ENCODE measurements at places on chromosomes 3 and 15.

DNA sequence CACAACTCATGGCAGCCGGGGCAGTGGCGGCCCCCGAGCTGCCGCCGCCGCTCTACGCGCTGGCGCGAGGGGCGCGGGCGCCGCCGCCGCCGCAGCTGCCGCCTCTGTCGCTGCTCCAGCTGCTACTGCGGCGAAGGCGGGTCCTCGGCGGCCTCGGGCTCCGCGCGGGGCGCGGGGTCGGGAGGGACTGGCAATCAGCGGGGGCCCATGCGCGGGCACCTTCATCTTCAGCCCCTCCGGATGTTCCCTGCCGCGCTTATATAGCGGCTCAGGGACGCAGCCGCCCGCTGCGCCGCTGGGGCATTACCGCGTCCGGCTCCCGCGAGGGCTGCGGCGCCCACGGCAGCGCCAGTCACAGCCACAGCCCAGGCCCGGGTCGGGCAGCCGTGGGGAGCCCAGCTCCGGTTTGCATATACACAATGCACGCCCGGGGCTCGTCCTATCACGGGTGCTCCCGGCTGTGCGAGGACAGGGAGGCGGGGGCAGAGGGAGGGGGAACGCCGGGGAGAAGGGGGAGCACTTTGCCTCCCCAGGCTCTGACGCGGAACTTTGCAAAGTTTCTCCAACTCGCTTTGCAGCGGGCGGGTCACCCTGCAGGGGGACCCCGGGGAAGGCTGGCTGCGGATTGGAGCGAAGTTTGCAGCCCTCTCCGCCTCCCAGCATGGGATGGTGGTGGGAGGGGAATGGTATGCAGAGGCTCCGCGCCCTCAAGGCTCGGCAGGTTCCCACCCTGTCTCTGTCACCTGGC is at the start of gene VGLL3:
Gene VGLL3, minus strand, starts transcription at position 416 of the 748 bp plus-strand sequence. Its CDS starts 406 bp downstream, at position 10.
- DNase-seq = no peak

GRCh38 chr3:185103359-185104127 is 49.3 kb downstream of the C3orf70 start:
- no peak for DNase-seq

DNA sequence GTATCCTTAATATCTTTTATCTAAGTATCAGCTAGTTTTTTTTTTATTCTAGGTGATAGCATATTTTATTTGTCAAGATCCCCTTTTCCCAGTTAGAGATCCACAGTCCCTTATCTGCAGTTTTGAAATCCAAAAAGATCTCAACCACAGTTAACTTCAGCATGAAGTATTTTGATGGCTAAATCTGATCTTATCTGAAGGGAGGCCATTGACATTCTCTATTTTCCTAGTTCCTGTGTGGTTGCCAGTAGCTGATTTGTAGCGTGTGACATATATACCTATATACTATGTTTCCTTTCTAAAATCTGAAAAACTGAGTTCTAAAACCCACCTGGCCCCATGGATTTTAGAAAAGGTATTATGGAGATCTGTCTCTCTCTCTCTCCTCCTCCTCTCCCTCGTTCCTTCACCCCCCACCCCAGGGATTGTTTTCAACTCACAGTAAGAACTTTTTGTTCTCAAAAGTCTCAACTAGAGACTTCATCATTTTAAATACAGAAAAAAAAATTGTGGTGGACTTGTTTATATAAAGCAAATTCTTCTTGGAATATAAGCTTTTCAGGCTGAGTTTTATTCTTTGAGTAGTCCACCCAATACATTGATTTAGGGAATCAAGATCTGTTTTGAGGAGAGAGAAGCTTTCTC is 12.3 kb downstream of the TCF12 start:
- no peak for DNase-seq

DNA sequence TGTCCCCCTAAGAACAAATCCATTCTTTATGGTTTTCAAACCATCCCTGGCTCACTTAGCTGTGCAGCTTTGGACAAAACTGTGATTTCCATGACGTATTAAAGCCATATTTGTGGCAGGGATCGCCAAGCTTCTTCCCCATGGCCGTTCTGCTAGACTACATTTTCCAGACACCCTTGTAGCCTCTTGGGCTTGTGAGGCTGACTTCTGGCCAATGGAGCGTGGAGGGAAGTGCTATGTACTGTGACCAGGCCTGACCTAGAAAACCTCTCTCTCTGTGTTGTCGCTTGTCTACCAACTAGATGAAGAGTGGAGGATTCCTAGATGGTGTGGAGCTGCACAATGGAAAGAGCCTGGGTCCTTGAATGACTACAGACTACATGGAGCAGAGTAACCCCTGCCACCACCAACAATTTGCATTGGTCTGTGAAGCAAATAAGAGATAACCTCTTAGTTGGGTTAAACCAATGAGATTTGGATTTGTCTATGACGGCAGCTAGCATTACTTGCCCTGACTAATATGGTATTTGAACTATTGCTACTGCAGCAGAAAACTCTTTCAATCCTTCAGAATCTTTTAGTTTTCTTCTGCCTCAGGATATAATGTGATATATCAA is 22.1 kb upstream of the MGLL start:
- no peak for DNase-seq

GRCh38 chr3:149783576-149783975 is 8.8 kb downstream of the ANKUB1 start:
- no peak for DNase-seq

GRCh38 chr3:127264794-127265514 is 22.9 kb downstream of the PRR20G start:
- DNase-seq = no peak

DNA sequence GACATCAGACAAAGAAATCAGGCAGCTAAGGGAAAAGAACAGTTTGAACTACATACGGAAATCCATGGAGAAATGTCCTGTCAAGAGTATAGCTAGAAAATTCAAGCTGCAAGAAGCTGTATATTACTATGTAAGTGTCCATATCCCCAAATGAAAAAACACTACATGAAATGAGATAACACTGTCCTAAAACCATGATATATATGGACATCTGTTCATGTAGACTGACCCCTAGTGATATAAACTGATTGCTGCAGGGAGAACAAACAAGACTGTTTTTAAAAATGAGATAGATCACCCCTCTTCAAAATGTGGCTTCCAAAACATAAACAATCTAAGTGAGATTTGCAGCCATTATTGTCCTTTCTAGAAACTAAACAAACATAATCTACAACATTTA is 985.6 kb downstream of the EPHA3 start:
- no peak for DNase-seq

- no peak for DNase-seq
Observed at GRCh38 chr3:131349946-131350347, 31.6 kb upstream of the NUDT16 start.

GRCh38 chr3:27545061-27545460 is 60.9 kb upstream of the SLC4A7 start:
- DNase-seq = no peak

GRCh38 chr3:148146947-148147826 is 550.5 kb upstream of the AGTR1 start:
- no peak for DNase-seq

DNA sequence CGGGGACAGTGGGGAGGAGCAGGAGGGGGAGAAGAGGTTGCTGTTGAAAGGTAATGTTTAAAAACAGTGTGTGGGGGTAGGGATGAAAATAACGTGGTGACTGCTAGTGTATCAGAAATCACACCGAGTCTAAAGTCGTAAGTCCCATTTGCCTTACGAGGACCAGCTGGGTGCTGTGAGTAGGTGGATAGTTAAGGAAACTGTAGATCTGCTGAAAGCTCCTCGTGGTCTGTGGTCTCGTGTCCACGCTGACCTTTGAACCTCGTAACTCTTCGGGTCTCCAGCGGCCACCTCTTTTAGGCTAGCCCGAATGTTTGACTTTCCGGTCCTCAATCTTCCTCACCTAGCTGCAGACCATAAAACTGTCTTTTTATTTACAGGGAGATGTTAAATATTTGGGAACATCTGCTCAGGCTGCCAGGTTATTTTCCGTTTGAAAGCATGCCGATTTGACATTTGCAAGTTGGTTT is 29.3 kb upstream of the ST3GAL6 start:
- no peak for DNase-seq

GRCh38 chr3:141427764-141428163 is 59.1 kb upstream of the RASA2 start:
- DNase-seq = no peak

GRCh38 chr15:78841891-78842290 is 30.6 kb upstream of the ADAMTS7 start:
- DNase-seq = no peak

DNA sequence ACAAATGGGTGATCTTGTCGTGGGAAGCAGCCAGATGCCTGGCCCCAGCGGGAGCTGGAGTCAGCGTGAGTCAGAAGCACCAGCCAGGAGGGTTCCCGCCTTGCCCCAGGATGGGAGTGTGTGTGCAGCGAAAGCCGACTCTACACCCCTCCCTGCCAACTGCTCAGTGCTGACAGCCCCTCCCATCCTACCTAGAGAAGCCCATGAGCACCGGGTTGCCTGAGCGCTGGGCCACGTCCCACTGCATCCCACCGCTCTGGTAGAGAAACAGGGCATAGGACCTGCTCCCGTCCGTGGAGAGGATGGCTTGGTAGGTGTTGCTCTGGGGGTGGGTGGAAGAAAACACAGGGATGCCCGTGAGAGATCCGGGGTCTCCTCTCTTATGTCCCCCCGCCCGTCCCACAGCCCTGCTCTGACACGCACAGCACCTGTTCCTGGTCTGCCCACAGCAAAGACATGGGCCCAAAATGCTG is 42.9 kb downstream of the MUC4 start:
- no peak for DNase-seq

- no peak for DNase-seq
Observed at GRCh38 chr3:128665362-128666021, 14.9 kb upstream of the RPN1 start.

GRCh38 chr3:129122412-129123011 is 908 bp upstream of the RAB43 start:
- DNase-seq = no peak

DNA sequence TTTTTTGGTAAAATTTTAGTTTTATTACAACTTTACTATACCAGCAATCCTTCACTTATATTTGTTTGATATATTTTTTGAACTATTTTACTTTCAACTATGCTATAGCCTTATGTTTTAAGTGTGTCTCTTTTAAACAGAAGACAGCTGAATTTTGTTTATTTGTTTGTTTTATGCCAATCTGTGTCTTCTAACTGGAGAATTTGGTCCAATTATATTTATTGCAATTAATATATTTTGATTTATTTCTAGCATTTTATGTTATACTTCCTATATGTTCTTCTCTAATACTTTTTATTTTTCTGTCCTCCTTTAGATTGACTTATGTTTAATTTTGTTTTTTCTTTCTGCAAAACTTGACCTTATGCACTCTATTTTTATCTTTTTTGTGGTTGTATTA is 4.9 kb upstream of the MME start:
- DNase-seq = no peak

DNA sequence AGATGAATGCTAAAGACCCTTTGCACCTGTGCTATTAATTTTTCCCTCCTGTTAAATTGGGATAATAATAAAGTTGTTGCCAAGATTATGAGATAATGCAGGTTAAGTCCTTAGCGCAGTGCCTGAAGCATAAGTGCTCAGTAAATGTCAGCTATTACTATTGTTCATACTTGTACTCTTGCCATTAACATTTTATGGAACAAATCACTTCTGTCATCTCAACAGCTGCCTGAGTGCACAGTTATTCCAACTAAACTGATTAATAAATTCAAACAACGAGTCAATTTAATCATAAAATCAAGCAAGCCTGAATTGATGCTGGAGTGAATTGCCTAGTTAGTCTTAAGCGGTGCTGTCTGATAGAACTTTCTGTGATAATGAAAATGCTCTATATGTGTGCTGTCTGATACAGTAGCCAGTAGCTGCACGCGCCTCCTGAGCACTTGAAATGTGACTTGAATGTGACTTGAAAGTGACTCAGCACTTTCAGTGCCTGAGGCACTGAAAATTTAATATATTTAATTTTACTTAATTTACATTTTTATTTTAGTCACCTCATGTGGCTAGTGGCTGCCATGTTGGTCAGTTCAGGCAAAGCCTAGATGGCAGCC is 198.7 kb upstream of the PFN2 start:
- no peak for DNase-seq

GRCh38 chr15:37765786-37766185 is 168.7 kb upstream of the TMCO5A start:
- DNase-seq = no peak

GRCh38 chr3:104556372-104557078 is 810.2 kb upstream of the ALCAM start:
- no peak for DNase-seq

- no peak for DNase-seq
Observed at GRCh38 chr3:100936931-100937330, 56.3 kb downstream of the ABI3BP start.

- peak; percentile 25 for DNase-seq
Observed at GRCh38 chr15:98779463-98780071, 131.2 kb downstream of the IGF1R start.

DNA sequence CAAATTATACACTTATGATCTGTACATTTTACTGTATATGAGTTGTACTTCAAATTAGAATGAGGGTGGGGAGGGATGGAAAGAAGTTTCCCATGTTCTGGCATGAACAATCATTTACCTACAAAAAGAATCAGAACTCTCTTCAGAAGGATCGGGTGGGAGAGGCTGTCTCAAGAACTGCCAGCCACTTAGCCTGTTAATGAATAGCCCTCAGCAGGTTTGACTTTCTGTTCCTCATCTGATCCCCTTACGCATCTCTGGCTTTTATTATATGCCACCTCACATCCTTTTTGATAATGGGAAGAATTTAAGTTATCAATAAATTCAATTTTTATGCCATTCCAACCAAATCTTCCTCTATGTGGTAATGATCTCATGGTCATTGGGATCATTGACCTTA is 168.3 kb upstream of the TGFBR2 start:
- no peak for DNase-seq

DNA sequence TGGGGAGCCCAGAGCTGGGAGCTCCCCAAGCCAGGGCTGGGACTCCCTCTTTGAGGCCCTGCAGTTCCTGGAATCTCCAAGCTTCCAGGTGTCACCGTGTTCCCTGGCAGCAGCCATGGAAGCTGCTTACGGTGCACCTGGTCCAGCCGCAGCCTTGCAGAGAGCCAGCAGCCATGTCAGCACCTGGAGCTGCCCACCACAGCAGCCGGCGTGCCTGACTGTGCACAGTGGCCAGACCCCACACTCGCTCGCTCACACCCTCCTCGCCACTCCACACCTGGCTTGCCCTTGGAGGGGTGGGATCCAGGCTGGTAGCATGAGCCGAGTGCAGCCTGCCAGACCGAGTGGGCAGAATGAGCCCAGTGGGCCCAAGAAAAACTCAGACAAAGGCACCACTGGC is 14.8 kb upstream of the HTR3E start:
- DNase-seq = no peak

DNA sequence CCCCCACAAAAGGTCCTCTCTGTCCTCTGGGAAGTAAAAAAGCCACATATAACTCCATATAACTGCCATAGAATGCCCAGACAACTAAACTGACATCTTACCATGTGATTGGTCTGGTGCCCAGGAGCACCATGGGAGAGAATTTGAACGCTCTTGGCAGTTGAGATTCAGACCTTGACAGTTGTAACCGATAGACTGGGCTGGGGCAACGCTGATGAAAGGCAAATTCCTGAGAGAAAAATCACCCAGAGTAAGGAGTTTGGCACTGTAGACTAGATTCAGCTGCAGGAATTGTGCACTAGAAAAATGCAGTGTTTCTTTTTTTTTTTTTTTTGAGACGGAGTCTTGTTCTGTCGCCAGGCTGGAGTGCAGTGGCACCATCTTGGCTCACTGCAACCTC is 240.5 kb downstream of the SOX2 start:
- no peak for DNase-seq

Measured in stimulated activated CD8-positive, alpha-beta memory T cell treated with anti-CD3 and anti-CD28 coated beads, Interleukin-15, amount 100 ng/mL, for 4 hours (primary cell).